D341Med (cell line): ENCODE measurements at places on chromosomes 16 and 17.

- DNase-seq = no peak
Observed at GRCh38 chr16:85781156-85781555, 18.2 kb downstream of the EMC8 start.

- DNase-seq = no peak
Observed at GRCh38 chr17:3873862-3874261, 19.0 kb downstream of the CAMKK1 start.

- no peak for DNase-seq
Observed at GRCh38 chr16:48101069-48101674, 54.6 kb downstream of the ABCC12 start.

GRCh38 chr17:17220529-17220928 lies 14.4 kb upstream of the PLD6 start:
- DNase-seq = no peak

DNA sequence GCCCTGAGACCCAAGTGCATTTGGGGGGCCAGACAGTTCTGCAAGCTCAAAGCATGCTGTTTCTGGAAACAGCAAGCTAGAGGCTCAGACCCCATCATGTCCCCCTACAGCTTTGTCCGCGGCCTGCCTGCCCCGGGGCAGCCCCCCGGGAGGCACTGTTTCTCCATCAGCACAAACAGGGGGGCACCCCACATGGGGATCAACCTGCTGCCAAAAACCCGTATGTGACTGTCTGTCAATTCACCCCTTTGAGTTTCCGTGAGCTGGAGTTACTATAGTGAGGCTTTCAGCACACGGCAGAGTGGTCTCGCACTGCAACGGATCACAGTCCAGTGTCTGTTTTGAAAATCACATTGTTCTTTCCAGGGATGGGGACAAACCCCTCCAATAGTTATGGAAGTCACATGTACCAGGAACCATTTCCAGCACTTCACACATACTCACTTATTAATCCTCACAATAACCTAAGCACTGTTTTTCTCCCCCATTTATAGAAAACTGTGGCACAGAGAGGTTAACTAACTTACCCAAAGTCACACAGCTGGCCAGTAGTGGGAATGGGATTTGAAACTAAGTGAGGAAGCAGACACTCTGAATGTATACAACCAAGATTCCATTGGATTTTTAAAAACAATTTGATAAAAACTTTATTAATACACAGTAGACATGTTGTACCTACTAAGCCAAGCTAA lies 269.0 kb downstream of the C16orf95 start:
- no peak for DNase-seq

- no peak for DNase-seq
Observed at GRCh38 chr17:8333281-8333680, 6.4 kb upstream of the ODF4 start.

DNA sequence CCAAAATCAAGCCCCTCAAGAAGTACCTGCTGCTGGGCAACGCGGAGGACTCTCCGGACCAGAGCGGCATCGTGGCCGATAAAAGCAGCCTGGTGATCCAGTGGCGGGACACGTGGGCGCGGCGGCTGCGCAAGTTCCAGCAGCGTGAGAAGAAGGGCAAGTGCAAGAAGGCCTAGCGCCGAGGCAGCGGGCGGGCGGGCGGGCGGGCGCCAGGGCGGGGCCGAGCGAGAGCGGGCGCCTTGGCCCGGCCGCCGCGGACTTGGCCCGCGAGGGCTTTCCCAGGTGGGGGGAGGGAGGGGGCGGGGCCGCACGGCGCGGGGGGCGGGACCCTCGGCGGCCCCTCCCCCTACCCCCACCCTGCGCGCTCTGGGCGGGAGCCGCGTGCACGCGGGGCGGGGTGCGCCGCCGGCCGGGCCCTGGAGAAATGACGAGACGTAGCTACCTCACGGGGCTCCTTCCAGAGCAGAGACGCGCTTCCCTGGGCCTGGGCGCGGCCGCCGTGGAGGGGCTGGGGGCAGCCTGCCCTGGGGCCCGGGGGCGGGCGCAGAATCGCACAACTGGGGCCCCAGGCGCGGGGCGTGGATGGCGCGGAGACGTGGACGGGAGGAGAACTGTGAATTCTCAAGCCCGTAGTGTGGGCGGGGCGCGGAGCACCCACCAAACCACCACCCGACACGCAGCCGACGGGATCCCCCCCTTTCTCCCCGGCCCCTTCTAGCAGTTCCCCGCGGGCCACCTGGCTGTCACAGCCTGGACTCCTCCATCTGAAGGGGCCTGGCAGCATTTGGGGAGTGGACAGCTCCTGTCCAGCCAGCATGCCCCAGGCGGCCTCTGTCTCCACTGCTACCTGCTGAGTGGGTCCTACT lies 218.7 kb downstream of the NTN1 start:
- no peak for DNase-seq

GRCh38 chr17:81338274-81339190 lies 43.4 kb upstream of the SLC38A10 start:
- no peak for DNase-seq

- no peak for DNase-seq
Observed at GRCh38 chr16:73390936-73391335, 343.0 kb upstream of the ZFHX3 start.

DNA sequence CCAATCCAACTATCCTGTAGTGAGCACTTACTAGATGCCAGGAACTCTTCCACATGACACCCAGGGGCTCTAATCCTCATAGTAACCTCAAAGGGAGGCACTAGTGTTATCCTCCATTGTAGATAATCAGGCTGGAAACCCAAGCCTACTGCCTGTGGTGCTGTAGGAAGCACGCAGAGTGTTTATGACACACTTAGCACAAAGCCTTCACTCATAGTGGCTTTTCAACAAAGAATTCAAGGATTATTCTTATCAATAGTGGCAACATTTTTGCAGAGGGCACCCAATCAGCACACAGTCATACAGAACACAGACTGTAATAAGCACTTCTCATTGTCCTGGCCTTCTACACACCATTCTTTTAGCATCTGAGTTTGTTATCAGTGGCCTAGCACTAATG lies 18.5 kb upstream of the SOX9 start:
- DNase-seq = no peak

DNA sequence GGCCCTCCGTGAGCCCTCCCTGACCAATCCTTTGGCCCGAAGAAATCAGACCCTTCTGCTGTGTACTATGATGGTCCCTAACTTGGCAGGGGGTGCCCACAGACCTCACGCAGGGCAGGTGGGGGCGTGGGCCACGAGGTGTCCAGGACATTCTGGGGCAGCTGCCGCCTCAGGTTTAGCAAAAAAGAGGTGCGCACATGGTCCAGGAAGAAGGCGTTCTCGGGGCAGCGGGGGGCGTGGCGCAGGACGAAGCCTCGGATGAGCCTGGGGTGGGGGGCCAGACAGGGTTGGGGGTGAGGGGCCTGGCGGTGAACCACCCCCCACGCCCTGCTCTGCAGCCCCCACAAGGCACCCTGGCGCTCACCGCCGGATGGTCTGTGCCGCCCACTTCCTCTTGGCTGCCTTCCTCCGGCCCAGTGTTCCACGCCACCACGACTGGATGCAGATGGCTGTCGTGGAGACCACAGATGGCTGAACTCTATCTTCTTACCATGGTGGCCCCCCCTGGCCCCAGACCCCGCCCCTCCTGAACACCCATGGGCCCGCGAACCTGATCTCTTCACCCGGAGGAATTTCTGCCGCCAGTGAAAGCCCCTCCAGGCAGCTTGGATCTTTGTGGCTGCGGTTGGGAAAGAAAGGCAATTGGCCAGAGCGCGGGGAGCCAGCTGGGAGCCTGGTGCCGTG lies 14.2 kb upstream of the CRK start:
- DNase-seq = no peak

DNA sequence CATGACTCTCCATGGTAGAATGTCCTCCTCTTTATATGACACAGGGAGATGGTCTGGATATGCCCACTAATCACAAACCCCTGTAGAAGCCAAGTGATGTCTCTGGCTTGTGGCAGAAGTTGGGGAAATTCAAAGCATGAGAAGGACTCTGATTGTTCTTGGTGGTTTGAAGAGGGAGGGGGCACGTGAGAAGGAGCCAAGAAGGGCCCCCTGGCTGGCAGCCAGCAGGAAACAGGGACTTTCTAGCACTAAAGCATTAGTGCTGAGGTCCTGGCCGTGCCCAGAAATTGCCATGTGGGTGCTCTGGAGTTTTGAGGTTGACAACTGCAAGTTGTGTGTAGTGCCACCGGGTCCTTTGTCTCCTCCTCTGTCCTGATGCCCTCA lies 199.9 kb downstream of the LGALS9B start:
- DNase-seq = no peak

GRCh38 chr17:42751628-42752027 lies 6.8 kb upstream of the EZH1 start:
- no peak for DNase-seq

GRCh38 chr17:77884019-77884418 lies 74.5 kb upstream of the TNRC6C start:
- no peak for DNase-seq

GRCh38 chr16:67428146-67428731 lies 2.7 kb upstream of the HSD11B2 start:
- DNase-seq = peak; percentile 80

GRCh38 chr16:30456302-30456701 lies 10.6 kb upstream of the SEPHS2 start:
- no peak for DNase-seq

- DNase-seq = peak; percentile 61
Observed at GRCh38 chr16:14289692-14290340, 218.7 kb downstream of the MRTFB start.

DNA sequence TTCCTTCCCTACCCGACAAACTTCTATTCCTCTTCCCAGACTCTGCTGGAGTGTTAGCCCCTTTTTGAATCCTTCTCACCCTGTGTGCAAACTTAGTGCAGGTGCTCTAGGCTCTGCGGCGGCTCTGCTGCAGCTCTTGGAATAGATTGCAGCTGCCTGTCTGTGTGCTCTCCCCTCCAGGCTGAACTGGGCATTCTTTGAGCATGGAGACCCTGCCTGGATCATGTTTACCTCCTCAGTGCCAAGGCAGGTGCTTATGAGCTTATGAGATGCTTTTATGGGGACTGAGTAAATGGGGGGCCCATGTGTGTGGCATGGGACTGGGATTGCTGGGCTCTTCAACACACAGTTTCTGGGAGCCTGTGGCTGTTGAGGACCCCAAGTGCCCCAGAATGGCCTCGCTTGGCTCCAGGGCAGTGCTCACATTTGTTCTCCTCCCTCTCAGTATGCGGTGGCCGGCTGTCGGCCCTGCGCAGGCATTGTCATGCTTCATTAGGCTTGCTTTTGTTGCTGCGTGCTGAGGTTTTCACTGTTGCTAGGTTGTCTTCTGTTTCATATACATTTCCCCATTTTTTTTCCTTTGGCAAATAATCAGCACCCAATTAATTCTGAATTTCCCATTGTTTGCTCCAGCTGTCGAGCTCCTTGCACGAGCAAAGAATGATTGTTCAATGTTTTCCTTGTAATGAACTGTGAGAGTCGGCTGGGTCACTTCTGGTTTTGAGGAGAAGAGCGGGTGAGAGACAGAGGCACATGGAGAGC lies 185.5 kb upstream of the NLRP1 start:
- no peak for DNase-seq

- no peak for DNase-seq
Observed at GRCh38 chr16:19295393-19295792, 9.9 kb downstream of the CLEC19A start.

- DNase-seq = no peak
Observed at GRCh38 chr16:17483351-17483750, 12.6 kb upstream of the XYLT1 start.

GRCh38 chr16:87435372-87436224 lies 43.5 kb downstream of the MAP1LC3B start:
- no peak for DNase-seq

- DNase-seq = no peak
Observed at GRCh38 chr16:73885319-73885718, 411.3 kb upstream of the PSMD7 start.

- DNase-seq = no peak
Observed at GRCh38 chr16:84467256-84467655, 37.2 kb downstream of the MEAK7 start.

- no peak for DNase-seq
Observed at GRCh38 chr16:82085011-82085779, 50.1 kb downstream of the HSD17B2 start.

DNA sequence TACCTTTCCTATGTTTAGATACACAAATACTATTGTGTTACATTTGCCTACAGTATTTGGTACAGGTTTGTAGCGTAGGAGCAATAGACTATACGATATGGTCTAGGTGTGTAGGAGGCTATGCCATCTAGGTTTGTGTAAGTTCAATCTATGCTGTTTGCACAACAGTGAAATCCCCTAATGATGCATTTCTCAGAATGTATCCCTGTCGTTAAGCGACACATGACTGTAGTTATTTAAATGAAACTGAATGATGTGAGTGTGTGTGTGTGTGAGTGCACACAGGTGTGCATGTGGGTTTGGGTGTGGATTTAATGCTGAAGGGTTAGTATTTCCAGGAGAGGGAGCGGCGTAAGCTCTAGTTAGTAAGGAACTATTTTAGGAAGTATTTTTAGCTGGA lies 34.6 kb upstream of the SMIM36 start:
- no peak for DNase-seq

DNA sequence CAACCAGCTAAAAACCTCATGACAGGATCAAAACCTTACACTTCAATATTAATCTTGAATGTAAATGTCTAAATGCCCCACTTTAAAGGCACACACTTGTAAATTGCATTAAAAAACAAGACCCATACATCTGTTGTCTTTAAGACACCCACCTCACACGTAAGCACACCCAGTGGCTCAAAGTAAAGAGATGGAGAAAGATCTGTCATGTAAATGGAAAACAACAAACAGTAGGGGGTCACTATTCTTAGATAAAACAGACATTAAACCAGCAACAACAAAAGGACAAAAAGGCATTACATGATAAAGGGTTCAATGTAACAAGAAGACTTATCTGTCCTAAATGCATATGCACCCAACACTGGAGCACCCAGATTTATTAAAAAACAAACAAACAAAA lies 35.6 kb downstream of the SDR42E1 start:
- no peak for DNase-seq

DNA sequence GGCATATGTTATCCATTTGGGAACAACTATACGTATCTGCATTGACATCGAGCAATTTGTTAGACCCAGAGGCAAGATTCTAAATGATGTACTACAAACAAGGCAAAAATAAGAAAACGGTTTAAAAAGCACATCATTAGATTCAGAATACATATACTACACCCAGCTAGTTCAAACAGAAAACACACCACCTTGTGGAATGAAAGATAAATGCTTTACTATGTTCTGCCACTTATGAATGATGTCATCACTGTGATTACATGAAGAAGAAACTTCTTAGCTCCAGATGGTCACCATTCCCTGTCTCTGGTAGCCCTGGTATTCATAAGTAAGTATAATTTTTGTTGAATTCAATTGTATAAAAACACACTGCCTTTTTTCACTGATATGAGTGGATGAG lies 7.8 kb downstream of the NACA2 start:
- DNase-seq = peak; percentile 53

GRCh38 chr17:81429821-81430551 lies 34.7 kb downstream of the BAHCC1 start:
- DNase-seq = peak; percentile 90

GRCh38 chr16:58120234-58120633 lies 8.9 kb downstream of the CFAP20 start:
- no peak for DNase-seq

DNA sequence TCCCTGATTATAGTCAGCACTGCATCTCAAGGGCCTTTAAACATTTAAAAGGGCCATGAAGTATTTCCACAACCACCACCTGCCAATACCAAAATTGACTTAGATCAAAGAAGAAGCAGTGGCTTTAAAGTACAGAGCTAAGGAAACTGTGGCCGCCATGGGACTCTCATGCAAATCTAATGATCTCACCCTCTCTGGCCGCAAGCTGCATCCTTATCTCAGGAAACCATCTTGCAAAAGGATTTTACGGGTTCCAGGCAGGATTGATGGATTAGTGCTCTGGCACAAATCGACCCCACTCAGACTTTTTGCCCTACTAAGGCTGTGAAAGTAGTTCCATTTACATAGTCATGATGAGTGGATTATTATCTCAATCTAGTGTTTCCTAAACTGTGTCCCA lies 22.6 kb downstream of the CDRT4 start:
- no peak for DNase-seq
